ENCODE measurements at places on chromosomes 12 and 14.

GRCh38 chr12:132723015-132723763 lies 12.5 kb downstream of the PGAM5 start:
- DNase-seq = no peak

DNA sequence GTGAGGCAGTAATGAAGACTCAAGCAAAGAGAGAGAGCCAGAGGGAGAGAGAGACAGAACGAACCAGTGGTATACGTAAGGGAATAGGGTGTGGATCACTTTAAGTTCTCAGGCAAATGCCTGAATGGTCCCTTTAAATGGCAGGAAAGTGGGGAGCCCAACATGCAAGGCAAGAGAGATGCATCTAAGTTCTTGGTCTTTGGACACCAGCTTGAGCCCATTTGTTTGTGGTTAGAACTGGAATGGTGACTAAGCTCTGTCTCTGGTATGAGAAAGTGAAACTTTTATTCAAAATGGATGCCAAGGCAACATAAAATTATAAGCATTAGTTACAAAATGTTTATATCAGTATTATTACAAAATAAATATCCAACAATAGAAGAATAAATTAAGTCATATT lies 192.2 kb upstream of the ALG10 start:
- no peak for DNase-seq

- DNase-seq = no peak
Measured at GRCh38 chr14:71169861-71170260, 262.6 kb downstream of the PCNX1 start.

DNA sequence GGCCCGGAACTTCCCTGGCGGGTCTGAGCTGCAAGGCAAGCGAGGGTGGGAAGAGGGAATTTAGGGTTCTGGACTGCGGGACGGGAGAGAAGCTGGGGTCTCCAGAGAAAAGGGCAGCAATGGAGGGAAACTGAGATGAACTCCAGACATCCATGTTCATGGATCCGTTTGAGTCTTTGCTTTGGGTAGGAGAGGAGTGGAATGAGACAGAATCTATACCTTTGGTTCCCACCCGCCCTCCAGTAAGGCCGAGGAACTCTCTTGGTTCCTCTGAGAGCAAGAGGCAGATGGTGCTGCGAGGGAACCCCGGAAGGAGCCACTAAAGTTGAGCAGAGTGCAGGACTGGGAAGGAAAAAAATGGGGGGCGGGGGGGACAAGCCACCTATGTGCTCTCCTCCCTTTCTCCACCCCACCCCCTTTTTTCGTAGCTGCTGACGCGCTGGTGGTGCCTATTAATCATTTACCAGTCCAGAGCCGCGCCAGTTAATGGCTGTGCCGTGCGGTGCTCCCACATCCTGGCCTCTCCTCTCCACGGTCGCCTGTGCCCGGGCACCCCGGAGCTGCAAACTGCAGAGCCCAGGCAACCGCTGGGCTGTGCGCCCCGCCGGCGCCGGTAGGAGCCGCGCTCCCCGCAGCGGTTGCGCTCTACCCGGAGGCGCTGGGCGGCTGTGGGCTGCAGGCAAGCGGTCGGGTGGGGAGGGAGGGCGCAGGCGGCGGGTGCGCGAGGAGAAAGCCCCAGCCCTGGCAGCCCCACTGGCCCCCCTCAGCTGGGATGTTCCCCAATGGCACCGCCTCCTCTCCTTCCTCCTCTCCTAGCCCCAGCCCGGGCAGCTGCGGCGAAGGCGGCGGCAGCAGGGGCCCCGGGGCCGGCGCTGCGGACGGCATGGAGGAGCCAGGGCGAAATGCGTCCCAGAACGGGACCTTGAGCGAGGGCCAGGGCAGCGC lies 1.2 kb downstream of the SSTR1 start:
- DNase-seq = peak; percentile 86

DNA sequence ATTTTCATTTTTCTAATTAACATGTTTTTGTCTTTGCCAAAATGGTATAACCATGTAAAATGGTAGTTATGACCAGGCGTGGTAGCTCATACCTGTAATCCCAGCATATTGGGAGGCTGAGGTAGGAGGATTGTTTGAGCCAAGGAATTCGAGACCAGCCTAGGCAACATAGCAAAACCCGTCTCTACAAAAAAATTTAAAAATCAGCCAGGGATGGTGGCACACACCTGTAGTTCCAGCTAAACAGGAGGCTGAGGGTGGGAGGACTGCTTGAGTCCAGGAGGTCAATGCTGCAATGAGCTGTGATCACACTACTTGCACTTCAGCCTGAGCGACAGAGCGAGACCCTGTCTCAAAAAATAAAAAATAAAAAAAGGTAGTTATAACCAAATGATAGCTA lies 23.1 kb downstream of the PPTC7 start:
- no peak for DNase-seq

GRCh38 chr12:107144990-107145389 lies 51.6 kb upstream of the CRY1 start:
- no peak for DNase-seq

GRCh38 chr12:6056406-6057240 lies 67.8 kb downstream of the VWF start:
- no peak for DNase-seq

- DNase-seq = no peak
Measured at GRCh38 chr14:104885031-104885972, 20.2 kb downstream of the CEP170B start.

- no peak for DNase-seq
Measured at GRCh38 chr12:29025937-29026336, 123.1 kb upstream of the FAR2 start.

DNA sequence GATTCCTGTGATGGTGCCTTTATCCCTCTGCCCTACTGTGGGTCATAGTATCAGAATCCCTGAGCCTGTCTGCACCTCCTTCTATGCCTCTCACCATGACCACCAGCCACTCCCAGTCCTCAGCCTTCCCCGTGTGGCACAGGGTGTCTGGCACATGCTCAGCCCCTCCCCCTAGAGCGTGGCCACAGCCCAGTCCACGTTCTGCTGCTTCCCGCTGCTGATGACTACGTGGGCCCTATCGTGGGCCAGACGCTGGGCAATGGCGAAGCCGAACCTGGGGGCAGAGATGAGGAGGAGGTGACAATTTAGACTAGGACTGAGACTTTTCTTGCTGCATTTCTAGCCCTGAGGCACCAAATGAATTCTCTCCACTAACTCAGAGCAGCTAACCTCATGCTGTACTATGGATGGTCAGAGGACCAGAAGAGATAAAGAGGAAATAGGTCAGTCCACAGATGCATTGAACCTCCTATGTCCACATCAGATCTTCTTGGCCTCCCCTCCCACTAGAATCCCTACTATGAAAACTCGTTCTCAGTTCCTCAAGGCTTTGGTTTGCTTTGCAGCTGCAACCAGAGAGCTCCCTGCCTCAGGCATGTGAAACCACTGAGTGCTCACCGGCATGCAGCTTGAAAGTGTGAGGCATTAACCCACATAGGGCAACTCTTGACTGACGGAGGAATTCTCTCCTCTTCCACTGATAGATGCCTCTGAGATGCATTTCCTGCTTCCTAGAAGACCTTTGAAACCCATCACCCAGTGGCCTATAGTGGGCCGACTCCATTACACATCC lies 126.3 kb upstream of the DHRS4 start:
- no peak for DNase-seq

- no peak for DNase-seq
Measured at GRCh38 chr12:108378926-108379325, 39.8 kb upstream of the CMKLR1 start.

DNA sequence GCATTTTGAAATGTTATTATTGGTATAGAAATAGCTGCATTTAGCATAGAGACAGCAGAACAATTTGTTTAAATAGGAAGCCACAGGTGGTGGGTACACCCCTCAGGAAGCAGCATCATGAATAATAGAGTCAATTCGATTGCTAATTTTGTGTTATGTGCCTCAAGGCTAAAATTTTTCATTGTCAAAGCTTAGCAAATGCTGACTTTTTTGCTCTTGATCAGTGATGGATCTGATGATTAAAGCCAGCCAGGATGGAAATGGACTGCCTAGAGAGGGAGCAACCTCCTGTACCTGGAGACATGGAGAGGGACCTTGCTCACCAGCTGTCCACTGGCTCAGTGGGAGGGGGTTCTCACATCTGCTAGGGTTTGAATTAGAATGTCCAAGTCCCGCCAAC lies 4.5 kb upstream of the KRT8 start:
- no peak for DNase-seq

DNA sequence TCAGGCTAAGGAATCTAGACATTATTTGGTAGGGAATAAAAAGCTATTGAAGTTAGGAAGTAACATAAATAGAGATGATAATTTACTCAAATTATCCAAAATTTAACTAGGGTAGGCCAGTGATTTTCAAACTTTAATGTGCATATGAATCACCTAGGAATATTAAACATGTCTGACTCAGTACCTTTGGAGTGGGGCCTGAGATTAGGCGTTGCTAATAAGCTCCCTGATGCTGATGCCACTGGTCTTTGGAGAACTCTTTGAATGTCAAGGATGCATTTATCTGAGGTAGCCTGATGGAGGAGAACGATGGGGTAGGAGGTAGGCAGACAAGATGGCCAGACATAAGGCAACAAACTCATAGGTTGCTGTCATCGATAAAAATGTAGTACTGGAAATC lies 33.2 kb downstream of the EFCAB11 start:
- DNase-seq = no peak

GRCh38 chr12:45339035-45339434 lies 123.1 kb downstream of the ANO6 start:
- DNase-seq = no peak

DNA sequence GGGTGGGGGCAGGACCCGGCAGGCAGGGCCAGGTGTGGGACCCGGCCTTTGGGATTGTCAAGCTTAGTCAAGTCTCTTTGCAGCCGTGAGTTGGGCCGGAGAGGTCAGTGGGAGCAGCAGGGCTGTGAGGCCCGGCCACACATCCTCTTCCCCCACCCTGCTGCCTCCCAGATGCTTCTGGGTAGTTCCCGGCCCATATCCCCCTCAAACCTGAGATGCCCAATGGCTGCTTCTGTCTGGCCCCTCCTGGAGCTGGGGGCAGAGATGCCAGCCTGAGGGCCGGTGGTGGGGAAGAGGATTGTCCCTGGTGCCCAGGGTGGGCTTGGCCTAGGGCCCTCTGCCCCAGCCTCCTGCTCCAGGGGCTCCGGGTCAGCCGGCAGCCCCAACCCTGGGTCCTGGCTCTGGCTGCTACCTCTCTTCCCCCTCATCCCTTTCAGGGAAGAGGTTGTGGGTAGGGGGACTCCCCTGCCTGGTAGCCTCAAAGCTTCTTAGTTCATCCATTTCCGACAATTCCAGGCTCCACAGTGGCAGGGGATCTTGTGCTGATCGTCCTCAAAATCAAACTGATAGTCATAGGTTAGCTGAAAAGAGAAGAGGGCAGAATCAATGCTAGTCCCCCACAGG lies 2.8 kb upstream of the PRKAG1 start:
- no peak for DNase-seq

DNA sequence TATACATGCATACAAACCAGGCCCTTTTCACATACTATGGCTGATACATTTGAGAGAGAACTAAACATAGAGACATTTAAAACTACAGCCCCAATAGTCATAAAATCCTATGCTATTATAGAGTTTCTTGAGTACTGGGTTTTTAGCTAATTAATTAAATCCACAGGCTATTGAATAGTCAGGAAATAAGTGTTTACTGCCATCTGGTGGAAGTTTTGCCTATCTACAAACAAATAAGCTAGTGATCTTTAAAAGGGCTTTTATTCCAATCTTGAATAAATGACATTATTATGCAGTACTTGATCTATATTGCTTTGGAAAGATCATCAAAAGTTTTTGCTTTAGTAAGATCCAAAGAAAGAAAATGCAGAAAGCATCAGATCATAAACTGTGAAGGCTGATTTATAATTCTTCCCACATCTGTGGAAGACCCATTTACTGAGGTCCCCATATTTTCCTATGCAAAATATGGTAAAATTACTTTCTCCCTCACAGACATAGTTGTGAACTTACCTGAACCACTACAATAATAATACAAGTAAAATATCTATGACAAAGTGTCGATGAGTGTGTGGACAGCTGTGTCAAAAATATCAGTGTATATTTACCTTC lies 131.3 kb downstream of the ITPR2 start:
- DNase-seq = no peak

DNA sequence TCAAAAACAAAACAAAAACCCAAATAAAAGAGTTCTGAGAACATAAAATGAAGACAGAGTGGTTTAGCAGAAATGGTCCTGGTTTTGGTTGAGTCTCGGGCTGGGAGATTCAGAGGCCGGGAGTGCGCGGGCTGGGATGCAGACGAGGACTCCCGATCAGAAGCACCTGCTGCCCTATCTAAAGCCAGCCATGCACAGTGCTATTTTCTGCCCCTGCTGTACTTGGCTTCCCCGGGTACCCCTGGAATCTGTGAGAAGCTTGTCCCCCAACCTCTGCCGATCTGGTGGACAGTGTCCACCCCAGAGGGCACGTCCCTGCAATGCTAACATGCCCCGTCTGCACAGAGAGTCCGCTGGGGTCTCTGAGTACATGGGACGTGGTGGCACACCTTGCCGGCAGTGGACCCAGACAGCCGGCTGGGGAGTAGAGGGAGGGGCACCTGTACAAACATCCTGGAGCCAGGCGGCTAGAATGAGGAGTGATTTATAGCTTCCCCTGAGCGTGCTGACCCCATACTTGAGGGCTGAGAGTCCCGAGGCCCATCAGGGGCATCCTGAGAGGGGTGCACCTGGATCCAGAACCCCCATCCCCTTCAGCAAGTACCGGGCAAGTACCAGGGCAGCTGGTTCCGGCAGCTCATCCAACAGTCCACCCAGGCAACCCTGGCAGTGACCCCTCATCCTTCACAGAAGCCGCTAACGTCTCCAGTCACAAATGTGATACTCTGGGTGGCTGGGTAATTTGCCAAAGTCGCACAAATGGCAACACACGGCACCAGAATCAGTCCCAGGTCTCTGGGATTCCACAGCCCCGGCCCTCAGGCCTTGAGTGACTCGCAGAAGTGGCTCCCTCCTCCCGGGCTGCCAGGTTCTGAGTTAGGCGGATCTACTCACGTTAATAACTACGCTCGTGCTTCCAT lies 37.1 kb downstream of the CHGA start:
- DNase-seq = no peak

DNA sequence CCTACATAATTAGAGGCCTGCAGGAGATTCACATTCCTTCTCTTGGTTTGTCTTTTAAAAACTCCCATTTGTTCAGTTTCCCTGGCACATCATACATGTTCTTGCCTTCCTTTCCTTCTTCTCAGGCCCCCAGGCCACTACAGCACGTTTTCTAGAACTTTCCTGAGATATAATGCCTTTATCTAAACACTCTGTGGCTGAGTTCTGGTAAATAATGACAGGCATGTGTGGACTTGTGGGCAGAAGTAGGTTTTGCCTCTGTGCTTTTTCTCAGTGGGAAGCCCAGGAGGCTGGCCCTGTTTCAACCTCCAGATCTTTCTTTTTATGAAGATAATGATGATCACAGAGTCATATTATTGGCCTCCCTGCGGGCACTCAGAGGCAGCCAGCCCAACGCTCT lies 117.2 kb downstream of the TMX1 start:
- DNase-seq = no peak
